ENCODE measurements at places on chromosomes 4 and X.

DNA sequence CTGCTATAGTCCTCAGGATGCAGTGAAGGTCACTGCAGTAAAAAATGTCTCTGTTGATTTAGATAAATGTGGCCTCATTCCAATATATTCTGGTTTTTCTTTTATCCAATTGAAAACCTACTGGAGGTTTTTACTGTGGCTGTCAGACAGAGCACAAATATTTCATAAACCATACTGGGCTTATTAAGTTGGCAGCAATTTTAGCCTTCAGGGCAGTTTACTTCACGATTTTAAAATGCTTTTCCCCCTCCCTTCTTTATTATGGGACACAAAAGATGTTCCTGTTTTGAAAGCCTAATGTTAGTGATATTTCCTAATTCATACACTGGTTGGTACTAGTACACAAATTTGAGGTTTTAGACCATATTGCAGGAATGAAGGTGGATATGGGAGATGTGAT lies 939.4 kb downstream of the C4orf33 start:
- no peak for DNase-seq

- no peak for DNase-seq
These were observed 328.2 kb downstream of the DTHD1 start for GRCh38 chr4:36609661-36610060.

GRCh38 chr4:120622601-120623000 lies 299.9 kb downstream of the PRDM5 start:
- DNase-seq = no peak

DNA sequence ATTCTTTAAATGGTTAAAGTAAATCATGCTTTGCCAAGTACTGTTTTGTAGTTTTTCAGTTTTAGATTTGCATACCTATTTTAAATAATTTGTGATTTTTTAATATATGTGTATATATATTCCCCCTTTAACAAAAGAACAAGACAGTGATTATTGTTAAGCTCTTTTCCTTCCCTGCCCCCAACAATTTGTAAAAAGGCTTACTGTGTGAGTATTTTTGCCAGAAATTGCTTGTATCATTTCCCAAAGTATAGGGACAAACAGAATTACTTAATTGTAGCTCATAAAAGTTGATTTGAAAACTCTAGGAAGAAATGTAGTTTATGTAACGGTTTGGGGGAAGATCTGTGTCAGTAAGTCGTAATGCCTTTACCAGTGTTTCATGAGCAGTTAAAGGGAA lies 19.0 kb downstream of the CPEB2 start:
- DNase-seq = no peak

DNA sequence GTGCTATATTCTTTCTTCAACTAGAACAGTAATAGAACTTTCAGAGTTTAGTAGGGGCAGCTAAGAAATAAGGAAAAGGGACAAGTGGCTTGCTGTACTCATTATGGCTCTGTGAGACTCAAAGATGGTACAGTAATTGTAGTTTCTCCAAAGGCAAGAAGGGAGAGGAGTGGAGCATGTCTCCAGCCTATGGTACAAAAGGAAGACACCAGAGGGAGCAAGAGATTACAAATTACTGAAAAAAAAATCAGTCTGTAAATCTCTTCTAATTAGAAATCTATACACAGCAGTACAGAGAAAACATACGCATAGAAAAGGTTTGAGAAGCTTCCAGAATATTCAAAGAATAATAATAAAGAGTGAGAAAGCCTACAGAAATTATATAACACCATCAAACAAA lies 61.4 kb downstream of the KLHL4 start:
- no peak for DNase-seq

DNA sequence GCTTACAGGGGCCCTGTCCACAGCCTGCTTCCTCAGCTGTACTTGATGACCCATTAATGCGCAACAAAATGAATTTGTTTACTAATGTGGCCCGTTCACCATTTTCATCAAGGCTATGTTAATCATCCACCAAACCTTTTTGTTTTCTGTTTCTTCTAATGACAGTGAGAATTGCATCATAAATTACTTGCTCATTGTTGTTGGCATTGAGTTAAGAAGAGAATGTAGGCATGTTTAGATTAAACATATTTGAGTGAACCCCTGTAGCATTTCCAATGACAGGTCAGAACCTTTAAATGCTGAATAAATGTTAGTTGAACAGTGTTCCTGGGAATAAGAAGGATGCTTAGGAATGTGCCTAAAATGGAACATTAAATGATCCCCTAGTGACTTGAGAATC lies 183.4 kb downstream of the SPRY1 start:
- no peak for DNase-seq

DNA sequence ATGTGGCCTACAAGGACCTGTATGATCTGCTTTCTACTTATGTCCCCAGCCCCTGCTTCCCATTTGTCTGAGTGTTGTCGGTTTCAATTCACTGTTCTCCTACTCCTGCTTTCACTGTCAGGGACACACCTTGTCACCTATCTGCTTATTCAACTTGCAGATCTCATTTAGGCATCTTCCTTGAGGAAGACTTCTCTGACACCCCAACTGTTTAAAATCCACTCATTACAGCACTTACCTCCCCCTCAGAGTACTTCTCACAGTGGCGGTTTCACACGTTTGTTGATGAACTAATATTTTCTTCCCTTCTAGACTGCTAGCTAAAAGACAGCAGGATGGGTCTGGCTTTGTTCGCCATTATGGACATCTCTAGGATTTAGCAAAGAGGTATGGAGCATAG lies 279.9 kb upstream of the TET2 start:
- DNase-seq = no peak

GRCh38 chr4:152408514-152409327 lies 127.2 kb downstream of the FBXW7 start:
- peak; percentile 71 for DNase-seq

DNA sequence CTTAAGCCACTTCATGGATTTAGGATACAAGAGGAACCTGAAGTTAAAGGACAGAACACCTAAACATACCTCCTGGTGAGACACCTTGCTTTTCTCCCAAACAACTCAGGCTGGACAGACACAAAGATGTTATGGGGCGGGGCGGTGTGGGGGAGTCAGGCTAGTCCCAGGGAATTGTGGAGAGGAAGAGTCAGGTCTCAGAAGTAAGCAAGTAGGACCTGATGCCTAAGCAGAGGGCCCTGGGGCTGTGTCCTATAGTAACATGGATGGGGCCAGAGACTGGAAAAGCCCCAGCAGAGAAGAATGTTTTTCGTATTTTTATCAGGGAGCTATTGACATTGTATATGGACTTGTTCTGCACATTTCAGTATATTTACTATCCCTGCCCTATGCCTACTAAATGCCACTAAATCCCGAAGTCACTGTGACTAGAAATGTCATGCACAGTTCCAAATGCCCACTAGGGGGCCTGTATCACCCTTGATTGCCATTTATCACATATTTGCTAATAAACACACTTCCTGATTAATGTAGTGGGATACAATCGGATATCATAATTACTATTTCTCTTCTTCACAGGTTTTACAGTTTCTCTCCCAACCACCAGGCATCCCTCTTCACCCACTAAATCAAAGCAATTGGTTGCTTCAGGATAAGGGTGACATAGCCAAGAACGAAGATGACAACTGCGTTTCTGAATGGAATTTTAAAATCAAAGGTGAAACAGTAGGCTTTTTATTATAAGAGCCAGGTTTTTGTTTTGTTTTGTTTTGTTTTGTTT lies 23.8 kb upstream of the ARHGAP10 start:
- peak; percentile 41 for DNase-seq

GRCh38 chr4:159368320-159368719 lies 265.4 kb downstream of the RAPGEF2 start:
- DNase-seq = no peak

GRCh38 chrX:154720067-154720466 lies 30.8 kb downstream of the GAB3 start:
- DNase-seq = no peak

GRCh38 chr4:7193030-7193958 lies 956 bp downstream of the SORCS2 start:
- no peak for DNase-seq

GRCh38 chr4:96164814-96165351 lies 325.0 kb downstream of the PDHA2 start:
- DNase-seq = no peak

GRCh38 chr4:112736718-112737135 lies 99.8 kb downstream of the LARP7 start:
- no peak for DNase-seq

Measured in T-helper 2 cell (primary cell).